ENCODE measurements at places on chromosomes 11 and 22. TPM values are rescaled to one million over a fixed set of nuclear protein-coding genes. Genes with fewer than 3 reads are reported as not detected.

DNA sequence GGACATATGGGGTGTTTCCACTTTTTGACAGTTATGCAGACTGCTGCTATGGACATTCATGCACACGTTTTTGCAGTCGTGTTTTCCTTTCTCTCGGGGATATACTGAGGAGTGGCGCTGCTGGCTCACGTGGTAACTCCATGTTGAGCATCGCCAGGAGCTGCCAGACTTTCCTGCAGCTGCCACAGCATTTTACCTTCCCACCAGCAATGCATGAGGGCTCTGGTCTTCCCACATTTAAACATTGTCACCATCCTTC lies 95.4 kb downstream of the TBC1D22A start:
- H3K27ac ChIP-seq = no peak overlapping the region
- peaks cover 9% of the 10 kb centered on the region for H3K4me1 ChIP-seq
- no peaks in the 10 kb centered on the region for H3K36me3 ChIP-seq
- no peaks in the 10 kb centered on the region for H3K27me3 ChIP-seq

The DDTL gene
- total RNA-seq = 2.0 TPM

DNA sequence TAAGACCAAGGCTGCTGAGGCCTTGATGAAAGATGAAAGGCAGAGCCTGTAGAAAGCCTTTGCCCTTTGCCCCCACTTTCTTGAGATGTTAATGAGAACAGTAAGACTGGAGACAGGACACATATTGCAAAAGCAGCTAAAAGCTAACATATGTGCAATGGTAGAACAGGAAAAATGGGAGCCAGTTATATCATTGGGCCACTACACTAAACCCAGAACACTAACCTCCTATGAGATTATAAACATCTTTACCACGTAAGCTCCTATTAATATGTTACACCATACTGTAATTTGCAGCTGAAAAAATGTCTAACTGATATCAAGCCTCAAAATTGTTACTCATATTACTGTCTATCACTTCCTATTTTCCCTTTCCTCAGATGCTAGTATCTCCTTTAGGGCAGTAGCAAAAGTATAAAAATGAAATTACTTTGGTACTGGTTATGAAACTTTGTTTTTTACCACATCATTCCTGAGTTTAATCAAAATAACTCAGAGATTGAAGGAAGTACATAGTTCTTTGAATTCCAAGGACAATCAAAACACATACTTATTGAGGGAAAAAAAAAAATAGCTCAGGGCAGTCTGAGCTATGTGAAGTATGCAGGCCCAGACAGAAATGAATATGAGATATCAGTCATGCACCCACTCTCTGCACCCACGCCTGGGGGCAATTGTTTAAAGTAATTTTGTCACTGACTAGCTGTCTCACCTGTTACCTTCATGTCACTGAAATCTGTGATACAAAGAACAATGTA lies 9.1 kb downstream of the HPS5 start:
- peaks cover 22% of the 10 kb centered on the region for H3K4me1 ChIP-seq
- no peak for DNase-seq
- peak overlapping the region; percentile 18 for H3K27ac ChIP-seq
- no peak overlapping the region for H3K4me3 ChIP-seq
- peaks cover 28% of the 10 kb centered on the region for H3K36me3 ChIP-seq
- H3K27me3 ChIP-seq = no peaks in the 10 kb centered on the region

The KMT2A gene
- 72.4 TPM for total RNA-seq

GRCh38 chr22:35521358-35522224 lies 19.0 kb upstream of the RASD2 start:
- H3K4me1 ChIP-seq = no peaks in the 10 kb centered on the region
- no peak for DNase-seq
- no peaks in the 10 kb centered on the region for H3K36me3 ChIP-seq
- H3K27me3 ChIP-seq = peaks cover 18% of the 10 kb centered on the region

The BBOX1 gene
- not detected for total RNA-seq

DNA sequence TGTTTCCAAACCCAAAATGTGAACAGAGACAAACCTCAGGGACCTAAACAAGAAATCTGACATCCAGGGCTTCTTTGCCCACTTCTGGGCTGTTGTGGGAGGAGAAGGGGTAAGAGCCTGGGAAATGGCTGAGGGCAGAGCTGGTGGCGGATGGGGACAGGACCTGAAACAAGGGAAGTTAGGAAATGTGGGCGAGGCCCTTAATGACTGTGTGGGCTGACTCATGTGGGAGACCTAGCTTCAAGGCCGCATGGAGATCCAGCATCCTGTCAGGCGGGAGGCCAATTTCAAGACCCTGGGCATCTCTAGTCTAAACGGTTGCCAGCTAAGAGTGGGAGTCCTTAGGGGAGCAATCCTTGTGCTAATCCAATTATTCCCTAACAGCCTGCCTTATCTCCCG lies 2.1 kb upstream of the OAF start:
- no peak overlapping the region for H3K4me3 ChIP-seq
- H3K36me3 ChIP-seq = no peaks in the 10 kb centered on the region
- no peak for DNase-seq
- H3K4me1 ChIP-seq = peaks cover 11% of the 10 kb centered on the region
- H3K27ac ChIP-seq = no peak overlapping the region

The POU2AF2 gene
- total RNA-seq = not detected

DNA sequence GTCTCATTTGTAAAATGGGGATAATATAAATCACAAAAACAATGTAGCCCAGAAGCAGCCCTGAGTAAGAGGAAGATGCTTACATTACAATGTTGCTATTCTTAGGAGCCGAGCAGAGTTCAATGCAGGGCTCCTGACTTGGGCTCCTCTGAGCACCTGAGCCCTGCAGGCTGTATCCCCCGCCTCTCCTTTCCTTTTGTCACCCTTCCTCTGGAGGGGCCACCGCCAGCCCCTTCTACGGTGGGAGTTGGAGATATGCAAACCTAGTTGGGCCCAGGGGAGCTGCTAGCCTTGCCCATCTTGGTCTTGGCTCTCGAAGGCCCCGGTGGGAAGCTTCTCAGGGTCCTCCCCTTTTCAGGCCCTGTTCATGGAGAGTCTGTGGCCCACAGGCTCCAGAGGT lies 8.4 kb upstream of the CSNK1E start:
- H3K4me1 ChIP-seq = peaks cover 1% of the 10 kb centered on the region
- no peak for DNase-seq
- H3K27me3 ChIP-seq = no peaks in the 10 kb centered on the region
- no peaks in the 10 kb centered on the region for H3K36me3 ChIP-seq
- no peak overlapping the region for H3K27ac ChIP-seq

The ASCL2 gene
- total RNA-seq = 1.5 TPM

The A4GALT gene
- not detected for total RNA-seq

DNA sequence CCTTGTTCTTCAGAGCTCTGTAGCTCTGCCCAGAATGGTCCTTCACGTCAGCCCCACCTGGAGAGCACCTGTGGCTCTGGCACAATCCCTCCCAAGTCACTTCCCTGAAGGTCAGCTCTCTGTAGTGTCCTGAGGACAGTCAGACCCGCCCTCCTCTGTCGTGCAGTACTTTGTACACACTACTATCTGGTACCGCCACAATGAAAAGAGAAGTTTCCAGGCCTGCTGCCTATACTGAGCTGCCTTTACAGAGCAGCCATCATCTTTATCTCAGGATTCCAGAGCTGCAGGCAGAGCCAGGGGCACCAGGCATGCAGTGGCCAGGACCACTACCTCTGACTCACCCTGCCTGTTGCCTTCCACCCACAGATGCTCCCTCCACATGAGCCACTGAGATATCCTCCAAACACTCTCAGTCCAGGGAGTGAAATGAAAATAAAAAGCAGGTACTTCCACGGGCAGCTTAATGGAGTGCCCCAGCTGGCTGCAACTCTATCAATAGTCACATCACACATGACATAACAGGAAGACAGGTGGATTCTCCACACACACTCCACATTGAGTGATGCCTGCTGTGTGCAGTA lies 7.3 kb downstream of the PACSIN2 start:
- no peaks in the 10 kb centered on the region for H3K27me3 ChIP-seq
- no peak for DNase-seq
- no peaks in the 10 kb centered on the region for H3K36me3 ChIP-seq
- H3K4me3 ChIP-seq = no peak overlapping the region
- H3K27ac ChIP-seq = no peak overlapping the region
